ENCODE measurements at places on chromosomes 2 and 18. TPM values are rescaled to one million over a fixed set of nuclear protein-coding genes. Genes with fewer than 3 reads are reported as not detected.

DNA sequence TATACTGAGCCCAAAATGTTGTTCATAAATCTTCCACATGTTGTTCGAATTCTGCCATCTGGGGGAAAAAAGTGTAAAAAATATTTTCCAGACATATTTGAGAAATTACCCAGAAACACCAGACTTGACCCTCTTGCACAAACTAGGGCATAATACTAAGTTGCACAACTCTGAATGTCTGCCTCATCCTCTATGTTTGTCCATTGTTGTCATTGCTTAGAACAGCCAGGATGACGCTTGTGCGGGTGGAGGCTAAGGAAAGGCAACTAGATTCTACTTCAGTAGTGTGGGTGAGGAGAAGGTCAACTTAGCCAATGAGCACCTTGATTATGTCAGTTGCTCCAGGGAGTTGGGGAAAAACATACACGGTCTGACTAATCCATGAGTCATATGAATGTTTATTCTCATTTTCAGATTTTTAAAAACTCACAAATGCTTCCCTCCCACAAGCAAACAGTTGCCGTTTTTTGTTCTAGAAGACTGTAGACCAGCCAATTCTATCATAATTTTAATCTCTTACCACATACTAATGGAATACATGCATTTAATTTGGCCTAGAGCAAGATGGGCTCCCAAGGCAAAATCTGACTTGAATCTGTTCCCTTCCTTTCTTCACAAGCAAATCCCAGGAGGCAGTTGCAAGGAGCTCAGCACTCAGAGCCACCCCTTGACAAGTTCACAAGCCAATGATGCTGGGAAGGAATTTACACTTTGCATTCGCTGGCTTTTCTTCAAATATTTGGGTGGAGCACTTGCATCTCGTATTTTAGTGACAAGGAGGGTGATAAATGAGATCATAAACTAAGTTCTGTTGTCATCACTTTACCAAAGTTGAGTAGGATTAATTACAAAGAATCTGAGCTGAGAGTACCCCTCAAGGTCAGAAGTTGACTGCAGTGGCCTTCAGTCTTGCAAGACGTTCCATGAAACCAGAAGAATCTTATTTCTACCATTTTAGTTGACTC lies 163.2 kb upstream of the TWIST2 start:
- no peak for DNase-seq

The ATP6V1C2 gene
- total RNA-seq, result 0.79 TPM

The CYS1 gene
- 2.0 TPM for total RNA-seq

DNA sequence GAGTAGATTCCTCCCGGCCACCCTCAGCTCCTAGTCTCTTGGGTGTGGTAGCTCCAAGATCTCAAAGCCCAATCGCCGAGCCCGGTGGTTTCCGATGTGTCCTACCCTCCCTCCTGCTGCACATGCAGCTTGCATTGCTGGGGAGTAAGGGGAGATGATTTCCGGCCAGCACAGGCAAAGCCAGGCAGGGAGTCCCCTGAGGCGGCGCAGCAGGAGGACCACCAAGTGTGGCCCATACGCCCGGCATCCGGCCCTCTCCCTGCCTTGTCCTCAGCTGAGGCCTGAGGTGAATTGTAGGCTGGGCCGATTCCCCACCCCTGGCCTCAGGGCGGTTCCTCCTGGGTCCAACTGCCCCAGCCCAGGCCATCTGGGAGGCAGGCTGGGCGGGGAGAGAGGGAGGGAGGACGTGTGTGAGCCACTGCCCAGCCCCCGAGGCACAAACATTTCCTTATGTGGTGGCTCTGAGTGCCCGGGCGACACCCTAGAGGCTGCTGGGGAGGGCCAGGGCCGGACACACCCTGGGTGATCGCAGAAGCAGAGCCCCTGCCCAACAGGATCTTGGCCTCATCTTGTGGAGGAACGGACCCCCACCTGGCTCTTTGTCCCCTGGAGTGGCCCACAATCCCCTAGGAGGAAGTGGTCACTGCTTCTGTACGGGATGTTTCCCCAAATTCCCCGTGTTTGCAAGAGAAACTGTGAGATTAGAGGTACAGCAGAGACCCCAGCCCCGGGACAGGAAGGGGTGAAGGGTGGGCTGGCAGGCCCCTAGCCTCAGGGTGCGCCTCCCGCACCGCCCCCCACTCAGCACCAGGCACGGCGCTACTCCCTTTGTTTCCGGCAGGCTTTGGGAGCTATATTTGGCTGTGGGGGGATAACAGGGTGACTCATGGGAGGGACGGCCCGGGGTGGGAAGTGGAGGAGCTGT lies 41.9 kb upstream of the PTMA start:
- DNase-seq, result no peak

- DNase-seq, result no peak
Measured at GRCh38 chr2:70936165-70936978, 672 bp downstream of the ATP6V1B1 start.

- no peak for DNase-seq
Measured at GRCh38 chr2:184463102-184463865, 135.0 kb upstream of the ZNF804A start.

GRCh38 chr18:63342206-63342605 lies 22.6 kb upstream of the BCL2 start:
- DNase-seq, result no peak

Data from spinal cord (tissue), 10 donors.